M059J (cell line): ENCODE measurements at places on chromosomes 3 and 15. TPM values are rescaled to one million over a fixed set of nuclear protein-coding genes. Genes with fewer than 3 reads are reported as not detected.

RLBP1 gene
- not detected in 2 replicates for total RNA-seq

NR1I2 gene
- not detected in 2 replicates for total RNA-seq

- DNase-seq, result no peak
Observed at GRCh38 chr15:75032395-75032794, 9.0 kb downstream of the PPCDC start.

GRCh38 chr15:91876187-91876586 lies 22.7 kb downstream of the SLCO3A1 start:
- DNase-seq, result no peak

- no peak for DNase-seq
Observed at GRCh38 chr3:179943117-179943880, 93.4 kb downstream of the PEX5L start.

DNA sequence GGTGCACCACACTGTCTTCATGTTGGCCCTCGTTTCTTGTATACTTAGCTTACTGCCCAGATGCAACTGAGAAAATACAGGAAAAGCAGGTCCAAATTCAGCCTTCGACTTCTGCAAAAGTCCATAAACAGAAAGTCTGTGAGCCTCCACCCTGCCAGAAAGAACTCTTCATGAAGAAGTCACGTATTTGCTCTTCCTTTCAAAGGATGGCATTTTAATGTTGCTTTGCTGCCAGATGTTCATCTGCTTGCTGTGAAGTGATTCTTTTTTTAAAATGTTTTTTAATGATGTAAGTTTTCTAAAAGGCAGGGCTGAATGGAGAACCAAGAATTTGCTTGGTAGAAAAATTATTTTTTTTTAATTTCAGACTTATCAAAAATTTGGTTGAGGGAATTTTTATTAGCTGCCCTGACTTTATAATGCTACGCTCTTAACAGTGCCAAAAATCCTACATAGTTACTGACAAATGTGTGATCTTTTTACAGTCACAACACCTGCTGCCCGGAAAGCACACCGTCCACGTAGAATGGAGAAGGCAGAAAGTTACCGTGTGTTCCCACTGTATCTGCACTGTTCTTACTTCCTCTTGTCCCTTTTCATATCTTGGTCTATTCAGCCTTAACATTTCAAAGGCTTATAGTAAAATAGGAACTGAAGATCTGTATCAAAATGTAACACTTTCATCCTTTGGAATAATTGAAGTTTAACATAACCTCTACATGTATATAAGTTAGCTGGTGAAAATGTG lies 136.3 kb downstream of the LRRC28 start:
- DNase-seq, result no peak

DNA sequence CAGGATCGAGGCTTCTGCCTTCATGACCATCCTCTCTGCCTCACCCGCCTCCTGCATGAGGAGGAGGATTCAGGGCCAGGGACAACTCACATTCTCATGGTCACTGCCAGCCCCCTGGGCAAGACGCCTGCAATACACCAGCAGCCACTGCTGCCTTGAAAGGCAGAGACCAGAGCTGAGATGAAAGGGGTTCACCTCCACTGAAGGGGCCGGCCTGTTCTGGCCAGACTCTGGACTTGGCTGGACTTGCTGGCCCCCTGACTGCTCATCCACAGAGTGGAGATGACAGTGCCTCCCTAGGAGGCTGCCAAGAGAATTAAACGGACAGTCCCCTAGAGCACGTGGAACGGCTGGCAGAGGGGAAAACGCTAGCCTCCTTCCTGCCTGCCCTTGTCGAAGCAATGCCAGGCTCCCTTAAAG lies 35.2 kb downstream of the MGLL start:
- DNase-seq, result no peak
